ENCODE measurements at places on chromosomes 3 and 15. TPM values are rescaled to one million over a fixed set of nuclear protein-coding genes. Genes with fewer than 3 reads are reported as not detected.

GRCh38 chr3:30161375-30161774 is 445.0 kb upstream of the TGFBR2 start:
- no peak for DNase-seq

DNA sequence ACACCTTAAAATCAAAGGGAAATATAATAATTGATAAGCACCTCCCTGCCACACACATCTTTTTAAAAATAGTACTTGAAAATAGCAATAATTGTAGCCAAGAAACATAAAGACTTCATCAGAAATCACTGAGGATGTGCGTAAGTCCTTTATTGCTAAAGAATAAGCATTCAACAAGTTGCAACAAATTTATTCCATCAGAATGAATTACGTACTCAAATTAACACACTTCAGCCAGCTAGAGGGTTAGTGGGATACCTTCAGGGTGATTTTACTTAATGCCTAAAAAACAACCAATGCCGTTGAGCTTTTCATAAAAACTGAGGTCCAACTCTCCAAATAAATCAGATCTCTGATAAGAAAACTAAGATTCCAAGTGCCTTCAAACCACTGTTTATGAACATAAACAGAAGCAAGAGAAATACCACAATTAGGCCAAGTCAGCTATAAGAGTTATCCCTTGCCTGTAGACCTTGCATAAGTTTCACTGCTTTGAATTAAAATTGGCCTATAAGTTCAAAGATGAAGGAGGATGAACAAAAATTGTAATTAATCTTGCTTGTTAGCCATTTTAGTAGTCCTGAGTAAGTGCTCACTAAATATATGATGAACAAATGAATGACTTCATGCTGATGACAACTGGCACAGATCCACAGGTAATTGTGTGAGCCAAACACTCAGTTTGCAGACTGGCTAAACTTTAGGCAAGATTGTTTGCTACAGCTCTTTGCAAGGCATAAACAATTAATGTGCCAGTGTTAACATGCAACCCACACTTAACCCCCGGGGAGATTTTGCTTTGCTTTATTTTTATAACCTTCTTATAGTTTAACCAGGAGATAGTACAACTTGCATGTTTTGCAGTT is 375.1 kb upstream of the THBS1 start:
- no peak for DNase-seq

DNA sequence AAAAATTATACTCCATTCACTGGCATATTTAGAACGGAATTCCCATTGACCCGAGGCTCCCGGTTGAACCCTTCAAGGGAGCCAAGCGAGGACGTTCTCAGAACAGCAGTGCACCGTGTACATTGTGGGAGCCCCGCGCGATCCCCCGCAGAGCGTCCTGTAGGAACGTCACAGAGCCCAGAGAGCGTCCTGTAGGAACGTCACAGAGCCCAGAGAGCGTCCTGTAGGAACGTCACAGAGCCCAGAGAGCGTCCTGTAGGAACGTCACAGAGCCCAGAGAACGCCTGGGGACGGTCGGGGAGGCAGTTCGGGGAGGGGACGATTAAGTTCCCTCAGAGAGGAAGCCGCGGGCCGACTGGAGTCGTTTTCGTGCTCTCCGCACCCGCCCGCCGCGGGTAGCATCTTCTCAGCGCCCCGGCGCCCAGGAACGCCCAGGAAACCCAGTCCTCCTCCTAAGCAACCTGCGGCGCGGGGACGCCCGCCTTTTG is 506 bp upstream of the ATP1B3 start:
- DNase-seq, result peak; percentile 60

GRCh38 chr3:111739311-111739911 is 119.7 kb upstream of the PHLDB2 start:
- no peak for DNase-seq

DNA sequence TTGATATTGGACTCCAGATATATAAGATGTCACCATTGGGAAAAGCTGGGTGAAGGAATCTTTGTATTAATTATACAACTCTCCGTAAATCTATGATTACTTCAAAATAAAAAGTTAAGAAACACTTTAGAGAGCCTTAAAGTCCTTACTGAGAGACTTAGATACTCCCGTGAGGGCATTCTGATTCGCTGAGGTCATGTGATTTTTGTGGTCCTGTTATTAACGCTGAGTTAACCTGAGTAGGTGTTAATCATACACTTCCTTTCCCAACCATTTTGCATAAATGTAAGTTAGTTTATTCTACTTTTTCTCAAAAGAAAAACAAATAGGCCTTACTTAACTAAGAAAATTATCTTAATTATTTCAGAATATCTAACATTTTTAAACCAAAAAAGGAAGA is 67.1 kb upstream of the LMOD3 start:
- DNase-seq, result no peak

GRCh38 chr3:117114517-117115265 is 405.1 kb downstream of the TUSC7 start:
- no peak for DNase-seq

DNA sequence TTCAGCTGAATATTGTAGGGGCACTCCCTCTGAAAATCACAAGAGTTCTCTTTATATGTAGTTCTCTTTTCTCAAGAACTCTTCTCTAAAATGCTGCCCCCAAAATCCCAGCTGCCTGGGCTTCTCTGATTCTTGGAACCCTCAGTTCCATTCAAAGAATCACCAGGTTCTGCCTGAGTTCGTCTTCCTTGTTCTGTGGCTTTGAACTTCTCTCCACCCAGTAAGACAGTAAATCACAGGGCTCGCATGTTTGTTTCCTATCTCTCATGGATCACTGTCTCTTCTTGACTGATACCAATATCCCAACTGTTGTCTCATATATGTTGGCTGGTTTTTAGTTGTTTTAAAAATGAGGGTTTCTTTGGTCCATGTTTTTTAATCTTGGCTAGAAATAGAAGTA is 359.5 kb upstream of the CBLB start:
- DNase-seq, result no peak

DNA sequence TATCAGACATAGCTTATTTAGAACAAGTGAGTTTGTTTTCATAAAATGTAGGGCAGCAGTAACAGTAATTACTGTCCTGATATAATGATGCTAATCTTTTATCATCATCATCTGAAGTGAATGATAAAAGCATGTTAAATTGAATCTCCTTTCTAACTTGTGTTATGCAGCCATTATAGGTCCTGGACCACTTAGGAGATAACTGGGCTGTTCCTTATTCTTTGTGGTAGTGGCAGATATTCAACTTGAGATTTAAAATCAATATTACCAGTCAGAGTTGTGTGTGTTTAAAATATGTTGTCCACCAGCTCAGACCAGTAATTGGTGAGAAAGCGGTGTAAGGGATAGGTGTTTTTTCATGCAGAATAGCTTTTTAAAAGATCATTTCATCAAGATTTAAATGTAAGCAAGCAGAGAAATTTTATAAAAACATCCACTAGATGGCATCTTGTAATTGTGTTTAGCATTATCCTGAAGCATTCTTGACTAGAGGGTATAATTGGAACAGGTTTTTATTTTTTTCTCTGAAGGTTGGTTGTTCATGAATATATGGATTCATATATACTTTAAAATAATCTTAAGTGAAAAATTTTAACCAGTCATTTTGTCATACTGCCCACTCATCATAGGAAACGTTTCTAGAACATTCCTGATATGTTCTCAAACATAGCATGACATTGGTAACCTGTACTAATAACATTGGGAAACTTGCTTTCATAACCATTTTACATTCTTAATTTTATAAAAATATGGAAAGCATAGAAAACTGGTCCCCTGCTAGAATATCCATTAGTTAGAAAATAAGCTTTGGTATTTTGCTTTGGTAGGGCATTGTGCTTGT is 153.9 kb downstream of the BBX start:
- no peak for DNase-seq

GRCh38 chr3:23540600-23540999 is 265.2 kb upstream of the UBE2E1 start:
- DNase-seq, result no peak

GRCh38 chr3:138445236-138445635 is 10.8 kb downstream of the ESYT3 start:
- no peak for DNase-seq

DNA sequence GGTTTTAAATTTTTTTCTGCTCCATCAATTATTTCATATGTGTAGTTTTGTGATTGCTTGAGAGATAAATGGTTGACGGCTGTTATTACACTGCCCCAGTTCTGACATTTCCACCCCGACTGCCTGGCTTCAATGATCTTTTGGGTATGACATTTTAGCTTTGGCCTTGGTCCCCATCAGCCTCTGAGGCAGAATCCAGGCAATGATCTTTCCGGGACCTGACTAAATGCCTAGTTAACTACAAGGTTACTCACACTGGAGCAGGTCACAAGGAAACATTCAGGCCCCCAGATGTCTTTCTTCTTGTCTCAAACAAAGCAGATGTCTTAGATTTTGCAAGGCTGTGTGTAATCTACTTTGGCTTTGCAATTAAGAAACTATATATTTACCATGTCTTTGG is 61.1 kb upstream of the TMCO5A start:
- no peak for DNase-seq

DNA sequence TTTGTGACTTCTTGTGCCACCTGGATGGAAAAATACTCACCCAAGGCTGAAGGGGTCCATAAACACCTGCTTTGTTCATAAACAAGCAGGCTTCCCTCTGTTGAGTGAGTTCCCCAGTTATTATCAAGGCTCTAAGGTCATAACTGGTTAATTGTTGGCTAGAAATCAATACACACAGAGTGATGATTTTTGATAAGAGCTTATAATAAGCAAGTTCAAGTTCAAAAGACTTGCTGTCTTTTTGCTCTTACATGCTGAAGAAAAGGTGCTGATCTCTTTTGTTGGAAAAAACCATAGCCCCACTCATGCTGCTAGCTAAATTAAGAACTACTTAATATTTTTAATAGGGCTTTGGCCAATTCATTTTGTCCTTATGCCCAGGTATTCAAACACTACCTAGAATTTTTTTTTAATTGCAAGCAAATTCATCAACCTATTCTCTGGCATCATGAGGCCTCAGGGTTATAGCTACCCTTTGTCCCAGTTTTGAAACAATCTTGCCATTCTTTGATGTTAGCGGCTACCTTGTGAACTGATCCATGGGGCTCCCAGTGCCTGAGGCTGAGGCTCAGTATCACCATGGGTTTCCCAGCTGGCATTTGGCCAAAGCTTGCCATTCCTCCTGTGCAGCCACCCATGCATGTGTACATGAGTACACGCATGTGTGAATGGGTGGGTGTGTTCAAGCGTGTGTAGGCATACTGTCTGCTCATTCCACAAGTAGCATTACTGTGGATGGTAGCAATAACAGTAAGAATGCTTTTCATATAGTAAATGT is 127.6 kb upstream of the LPP start:
- DNase-seq, result no peak

DNA sequence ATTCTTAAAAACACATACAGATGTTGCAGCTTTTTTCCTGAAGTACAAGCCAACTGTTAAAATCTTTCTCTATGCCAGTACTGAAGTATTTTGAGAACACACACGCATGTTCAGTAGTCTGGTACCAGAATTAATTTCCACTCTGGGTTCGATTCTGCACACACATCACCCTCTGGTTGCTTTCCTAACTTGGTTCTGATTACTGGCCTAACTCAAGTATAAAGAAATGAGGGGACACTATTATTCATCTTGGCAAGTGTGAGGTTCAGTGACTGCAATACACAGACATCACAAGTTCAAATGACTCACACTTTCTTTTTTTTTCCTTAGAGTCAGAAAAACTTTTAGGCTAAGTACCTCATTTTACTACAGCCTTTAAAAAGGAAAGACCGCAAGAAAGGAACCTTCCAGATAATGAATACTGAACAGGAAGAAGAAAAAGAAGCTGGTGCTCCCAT is 37.4 kb upstream of the LDHAL6B start:
- no peak for DNase-seq

DNA sequence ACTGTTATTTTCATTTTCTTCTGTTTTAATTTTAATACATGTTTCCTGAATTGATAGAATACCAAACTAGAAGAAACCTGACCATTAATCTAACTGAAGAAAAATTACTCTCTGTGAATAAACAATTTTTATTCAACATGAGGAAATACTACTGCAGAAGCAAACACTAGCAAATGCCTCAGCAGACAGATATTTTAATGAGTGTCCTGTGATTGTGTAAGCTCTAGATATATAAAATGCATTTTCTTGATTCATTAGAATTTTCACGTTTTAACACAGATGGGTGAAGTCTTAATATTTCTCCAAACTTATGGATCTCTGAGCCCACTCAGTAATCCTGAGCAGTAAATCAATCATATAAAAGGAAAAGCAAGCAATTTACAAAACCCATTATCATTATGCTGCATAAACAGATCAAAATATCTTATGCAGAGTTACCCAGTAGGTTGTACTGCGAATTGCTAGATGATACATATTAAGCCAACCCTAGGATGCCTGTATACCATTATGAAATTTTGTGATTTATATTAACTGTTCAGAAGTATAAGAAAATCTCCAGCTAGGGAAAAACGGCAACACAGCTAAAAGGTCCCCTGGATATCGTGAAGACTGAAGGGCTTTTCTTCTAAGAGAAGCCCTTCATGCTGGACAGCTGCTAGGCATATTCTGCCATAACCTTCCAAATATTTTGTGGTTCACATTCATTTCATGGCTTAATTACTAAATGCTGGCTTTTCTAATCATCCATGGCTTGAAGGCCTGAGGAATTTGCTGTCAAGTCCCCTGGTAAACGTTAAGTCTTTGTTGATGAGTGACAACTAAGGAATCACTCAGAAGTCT is 157.7 kb upstream of the TGFBR2 start:
- no peak for DNase-seq

GRCh38 chr3:33439546-33440327 is 468 bp downstream of the UBP1 start:
- DNase-seq, result peak; percentile 40

- no peak for DNase-seq
Observed at GRCh38 chr3:168476360-168476980, 380.7 kb upstream of the GOLIM4 start.

GRCh38 chr3:50356553-50356952 is 2.8 kb downstream of the TMEM115 start:
- no peak for DNase-seq

- DNase-seq, result no peak
Observed at GRCh38 chr3:148990236-148990635, 1.1 kb upstream of the GYG1 start.

DNA sequence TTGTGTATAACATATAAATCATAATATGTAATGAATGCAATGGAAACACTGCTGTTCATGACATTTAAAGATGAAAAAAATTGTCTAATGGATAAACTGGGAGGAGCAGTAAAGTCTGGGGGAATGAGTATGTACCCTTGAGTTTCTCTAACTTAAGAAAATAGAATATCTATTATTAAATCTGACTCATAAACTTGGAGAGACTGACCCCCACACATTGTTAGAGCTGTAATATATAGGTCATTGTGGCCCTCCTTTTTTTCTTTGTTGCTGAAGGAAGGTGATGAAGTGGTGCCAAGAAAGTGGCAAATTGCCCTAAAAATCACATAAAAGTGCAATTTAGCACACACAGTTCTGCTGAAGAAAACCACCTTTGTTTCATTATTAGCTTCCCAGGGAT is 389.8 kb upstream of the RARB start:
- DNase-seq, result no peak

- no peak for DNase-seq
Observed at GRCh38 chr3:188663839-188664238, 507.9 kb upstream of the TPRG1 start.

CACNA2D2 gene
- total RNA-seq, result 28.1 TPM

DOCK3 gene
- 7.0 TPM for total RNA-seq

OXTR gene
- 1.7 TPM for total RNA-seq

SAXO2 gene
- 2.6 TPM for total RNA-seq

TRAIP gene
- total RNA-seq, result 30.9 TPM

RTP4 gene
- total RNA-seq, result not detected

CPOX gene
- total RNA-seq, result 24.7 TPM

CMTM8 gene
- 4.0 TPM for total RNA-seq

MRPS25 gene
- total RNA-seq, result 56.2 TPM

SLC28A2 gene
- not detected for total RNA-seq

POLQ gene
- 15.4 TPM for total RNA-seq

All from H9 (cell line).